Stimulated activated CD8-positive, alpha-beta memory T cell treated with anti-CD3 and anti-CD28 coated beads, Interleukin-4, amount 100 ng/mL, for 1 hour (primary cell): ENCODE measurements at places on chromosomes 2 and 18.

DNA sequence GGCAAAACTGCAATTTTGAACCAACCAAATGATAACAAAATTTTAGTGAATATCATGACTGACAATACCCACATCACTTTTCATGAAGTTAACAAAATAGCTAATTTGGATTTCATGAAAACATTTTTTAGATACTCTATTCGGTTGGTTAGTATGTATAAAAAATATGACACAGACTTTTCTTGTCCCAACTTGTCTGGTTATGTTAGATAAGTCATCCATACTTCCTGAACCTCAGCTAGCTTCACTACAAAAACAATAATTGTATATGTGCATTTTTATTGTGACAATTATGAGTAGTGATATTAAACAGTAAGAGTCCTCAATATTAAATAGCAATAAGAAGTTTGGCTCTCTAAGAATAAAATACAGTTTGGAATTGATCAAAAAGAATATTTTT is 408.1 kb upstream of the DSEL start:
- no peak for DNase-seq

GRCh38 chr2:170605862-170606261 is 109.3 kb upstream of the SP5 start:
- no peak for DNase-seq

- no peak for DNase-seq
Observed at GRCh38 chr2:19676770-19677169, 225.0 kb downstream of the TTC32 start.

GRCh38 chr18:41939326-41939725 is 15.7 kb upstream of the PIK3C3 start:
- no peak for DNase-seq

GRCh38 chr18:56389190-56389589 is 249.2 kb downstream of the TXNL1 start:
- no peak for DNase-seq

DNA sequence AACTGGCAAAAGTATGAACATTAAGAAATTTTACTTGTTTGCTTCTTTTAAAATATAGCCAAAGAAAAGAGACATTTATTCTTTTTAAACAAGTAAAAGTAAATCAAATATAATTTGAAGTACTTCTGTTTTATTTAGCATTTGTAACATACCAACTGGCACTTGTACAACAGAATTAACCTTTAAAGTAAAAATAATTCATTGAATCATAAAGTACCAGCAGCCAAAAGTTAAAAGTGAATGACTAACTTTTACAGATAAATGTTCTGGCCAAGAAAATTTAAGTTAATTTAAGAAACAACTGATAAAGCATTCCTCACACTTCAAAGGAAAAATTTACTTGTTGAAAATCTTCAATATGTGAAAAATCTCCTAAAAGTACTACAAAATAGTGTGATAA is 23.8 kb downstream of the RTTN start:
- DNase-seq: no peak

- no peak for DNase-seq
Observed at GRCh38 chr2:70768590-70769085, 638 bp upstream of the ADD2 start.

GRCh38 chr2:150705767-150706166 is 218.3 kb upstream of the RND3 start:
- DNase-seq: no peak

DNA sequence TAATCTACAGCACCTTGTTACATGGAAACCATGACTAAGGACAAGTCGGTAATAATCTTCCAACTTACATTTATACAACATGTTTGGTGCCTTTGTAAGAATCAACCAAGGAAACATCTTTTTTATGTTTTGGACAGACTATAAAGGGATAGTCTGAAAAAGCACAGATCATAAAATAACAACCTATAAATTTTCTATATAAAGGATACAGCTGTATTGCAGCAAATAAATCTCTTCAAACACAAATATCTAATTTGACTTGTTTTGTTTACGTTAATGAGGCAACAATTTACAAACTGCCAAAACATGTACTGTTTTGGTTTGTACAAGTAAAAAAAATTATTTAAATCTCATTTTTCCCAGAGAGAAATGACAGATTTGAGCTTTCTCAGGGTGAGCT is 92.5 kb downstream of the SRBD1 start:
- DNase-seq: no peak

DNA sequence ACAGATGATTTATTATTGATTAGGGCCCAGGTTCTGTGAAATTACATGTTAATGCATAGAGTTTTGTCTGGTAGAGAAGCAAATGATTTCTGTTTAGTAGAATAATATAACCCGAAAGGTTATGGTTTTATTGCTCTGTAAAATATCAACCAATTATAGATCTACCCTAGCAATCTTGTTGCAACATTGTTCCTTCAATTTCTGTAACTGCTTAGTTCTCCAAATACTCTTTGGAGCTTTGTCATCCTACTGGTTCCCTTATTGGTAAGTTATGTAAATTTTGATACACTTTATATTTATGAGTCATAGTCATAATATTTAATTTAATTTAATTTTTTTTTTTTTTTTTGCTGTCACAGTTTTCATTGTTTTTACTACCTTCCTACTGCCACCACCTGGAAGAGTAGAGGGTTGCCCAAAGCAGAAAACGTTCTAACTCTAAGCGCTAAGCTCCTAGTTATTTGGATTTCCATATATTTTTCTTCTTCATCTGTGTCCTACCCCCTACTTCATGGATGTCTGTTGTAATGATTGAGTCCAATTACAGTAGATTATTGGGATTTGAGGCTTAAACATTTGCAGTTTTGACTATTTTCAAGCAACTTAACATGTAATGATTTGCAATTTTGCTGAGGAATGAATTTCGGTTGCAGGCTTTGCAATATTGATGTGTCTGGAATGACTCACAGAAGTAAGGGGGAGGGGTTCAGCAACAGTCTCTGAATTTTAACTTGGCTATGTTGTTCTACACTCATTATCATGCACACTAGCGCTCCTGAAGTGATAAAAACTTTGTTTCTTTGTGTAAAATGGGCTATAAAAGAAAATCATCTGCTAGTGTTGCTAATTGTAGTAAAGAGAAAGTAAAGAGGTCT is 51.1 kb downstream of the NABP1 start:
- no peak for DNase-seq

- no peak for DNase-seq
Observed at GRCh38 chr2:107258531-107259407, 372.8 kb upstream of the ST6GAL2 start.

DNA sequence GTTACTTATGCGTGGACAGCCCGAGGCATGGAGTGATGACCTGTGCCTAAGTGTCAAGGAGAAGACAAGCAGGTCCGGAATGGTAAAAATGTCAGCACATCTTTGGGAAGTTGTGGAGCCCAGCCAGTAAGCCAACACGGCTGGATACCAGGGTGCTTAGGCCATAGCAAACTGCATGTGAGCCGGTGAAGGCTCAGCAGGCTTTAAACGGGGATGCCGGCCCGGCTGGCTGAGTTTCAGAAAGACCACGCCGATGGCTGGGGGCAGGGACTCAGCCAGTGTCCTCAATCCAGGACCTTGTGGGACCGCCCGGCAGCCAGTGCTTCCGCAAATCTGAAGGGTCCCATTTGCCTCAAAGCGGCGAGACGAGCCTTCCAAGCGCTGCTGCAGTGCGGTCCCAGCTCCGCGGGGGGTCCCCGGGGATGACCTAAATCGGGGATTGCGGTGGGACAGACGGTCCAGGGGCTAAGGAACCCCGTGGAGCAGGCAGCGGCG is 946 bp upstream of the AGAP1 start:
- DNase-seq: no peak

GRCh38 chr2:238387332-238387731 is 39.4 kb upstream of the ASB1 start:
- DNase-seq: no peak

DNA sequence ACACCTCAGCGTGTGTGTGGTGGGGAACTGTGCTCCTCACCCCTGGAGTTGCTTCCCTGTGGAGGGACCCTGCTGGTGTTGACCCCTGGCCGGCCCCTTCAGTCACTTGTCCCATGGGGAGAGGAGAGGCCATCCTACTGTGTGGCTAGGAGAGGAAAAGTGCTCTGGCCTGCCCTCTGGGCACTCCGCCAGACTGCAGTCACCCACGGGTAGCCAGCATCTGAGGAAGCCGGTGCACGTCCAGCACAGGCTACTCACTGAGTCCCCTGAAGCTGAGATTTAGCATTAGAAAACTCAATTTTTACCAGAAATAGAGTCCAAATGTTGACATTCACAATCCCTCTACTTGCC is 211.5 kb upstream of the RAB6C start:
- no peak for DNase-seq

DNA sequence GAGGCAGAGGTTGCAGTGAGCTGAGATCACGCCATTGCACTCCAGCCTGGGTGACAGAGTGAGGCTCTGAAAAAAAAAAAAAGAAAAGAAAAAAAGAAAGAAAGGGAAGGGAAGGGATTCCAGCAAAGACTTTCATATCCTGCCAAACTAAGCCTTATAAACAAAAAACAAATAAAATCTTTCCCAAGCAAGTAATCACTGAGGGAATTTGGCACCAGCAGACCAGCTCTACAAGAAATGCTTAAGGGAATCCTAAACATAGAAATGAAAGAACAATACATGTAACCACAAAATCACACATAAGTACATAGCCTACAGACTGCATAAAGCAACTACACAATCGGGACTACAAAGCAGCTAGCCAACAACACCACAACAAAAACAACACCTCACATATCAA is 79.1 kb downstream of the TRABD2A start:
- no peak for DNase-seq

DNA sequence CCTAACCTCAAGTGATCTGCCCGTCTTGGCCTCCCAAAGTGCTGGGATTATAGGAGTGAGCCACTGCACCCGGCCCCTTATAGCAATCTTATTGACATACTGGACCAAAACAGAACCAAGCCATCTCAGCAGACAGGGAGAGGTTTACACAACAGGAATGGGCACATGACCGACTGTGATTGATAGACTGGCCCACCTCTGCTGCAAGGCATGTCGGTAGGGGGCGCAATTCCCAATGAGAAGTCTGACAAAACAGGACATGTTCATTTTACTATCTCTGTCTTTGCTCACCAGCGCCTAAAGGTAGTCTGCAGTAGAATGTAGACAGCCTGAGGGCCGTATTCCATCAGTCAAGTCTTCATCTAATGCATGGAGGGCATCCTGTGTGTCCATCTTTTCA is 2.0 kb downstream of the LYPD6B start:
- no peak for DNase-seq

DNA sequence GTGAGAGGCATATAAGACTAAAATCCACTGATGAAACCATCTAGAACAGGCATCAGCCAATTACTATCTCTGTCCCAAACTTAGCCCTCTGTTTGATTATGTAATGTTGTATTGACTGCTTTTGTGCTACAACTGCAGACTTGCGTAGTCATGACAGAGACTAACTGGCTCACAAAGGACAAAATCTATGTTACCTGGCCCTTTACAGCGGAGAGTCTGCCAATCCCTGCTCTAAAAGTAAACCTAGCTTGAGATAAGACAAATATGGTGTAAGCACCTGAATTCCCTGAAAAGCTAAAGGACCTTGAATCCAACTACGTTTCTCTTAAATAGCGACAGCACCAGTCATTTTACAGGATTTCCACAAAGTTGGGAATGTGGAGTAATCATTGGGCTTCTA is 102.8 kb upstream of the LRRTM1 start:
- no peak for DNase-seq

DNA sequence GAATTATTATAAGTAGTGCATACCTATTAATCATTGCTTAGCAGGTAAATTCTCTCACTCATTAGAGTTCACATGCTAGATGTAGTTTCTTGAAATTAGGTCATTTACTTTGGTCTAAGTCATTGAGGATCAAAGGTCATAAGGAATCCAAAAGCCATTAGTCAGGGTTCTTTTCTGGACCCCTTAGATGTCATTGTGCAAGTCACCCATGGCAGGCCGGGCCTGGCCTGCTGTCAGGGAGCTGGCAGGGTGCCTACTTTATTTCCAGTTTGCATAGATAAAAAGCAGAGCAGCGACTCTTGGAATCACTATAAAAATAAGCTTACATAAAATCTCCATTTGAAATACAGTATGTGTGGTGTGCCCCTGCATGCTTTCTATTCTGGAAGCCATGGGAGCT is 91.3 kb downstream of the MEIS1 start:
- DNase-seq: no peak

DNA sequence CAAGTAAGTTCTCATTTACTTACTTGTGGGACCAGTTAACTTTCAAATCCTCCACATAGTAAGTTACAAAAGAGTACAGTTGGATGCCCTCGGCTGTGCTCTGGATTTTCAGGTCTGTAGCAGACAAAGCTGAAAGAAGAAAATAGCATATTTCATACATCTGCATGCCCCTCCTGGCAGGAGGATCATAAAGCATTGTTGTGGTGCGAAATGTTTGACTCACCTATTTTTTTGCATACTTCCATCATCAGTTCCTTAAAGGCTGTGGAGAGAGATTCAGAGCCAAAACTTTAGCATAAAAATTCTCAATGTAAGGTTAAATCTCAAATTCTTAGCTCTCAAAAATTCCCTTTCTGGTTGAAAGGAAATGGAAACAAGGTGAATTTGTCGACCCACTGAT is 70.8 kb upstream of the LPIN2 start:
- DNase-seq: no peak

- no peak for DNase-seq
Observed at GRCh38 chr2:219560037-219560892, 11.1 kb downstream of the OBSL1 start.

DNA sequence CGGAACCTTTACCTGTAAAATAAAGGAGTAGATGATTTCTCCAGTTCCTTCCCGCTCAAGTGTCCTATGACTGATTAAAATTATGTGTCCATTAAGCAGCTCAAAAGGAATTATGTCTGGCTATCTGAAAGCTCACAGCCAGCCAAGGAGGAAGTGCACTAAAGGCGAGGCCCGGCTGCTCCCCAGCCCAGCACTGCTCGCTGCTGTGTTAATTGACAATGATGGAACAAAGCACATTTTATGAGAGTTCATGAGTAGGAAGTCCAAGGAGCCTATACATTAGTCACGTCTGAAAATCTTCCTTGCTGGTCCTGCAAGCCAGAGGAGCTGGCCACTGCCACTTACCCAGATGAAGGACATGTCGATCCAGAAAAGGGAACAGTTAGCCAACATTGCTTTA is 14.3 kb downstream of the TTC32 start:
- DNase-seq: no peak

DNA sequence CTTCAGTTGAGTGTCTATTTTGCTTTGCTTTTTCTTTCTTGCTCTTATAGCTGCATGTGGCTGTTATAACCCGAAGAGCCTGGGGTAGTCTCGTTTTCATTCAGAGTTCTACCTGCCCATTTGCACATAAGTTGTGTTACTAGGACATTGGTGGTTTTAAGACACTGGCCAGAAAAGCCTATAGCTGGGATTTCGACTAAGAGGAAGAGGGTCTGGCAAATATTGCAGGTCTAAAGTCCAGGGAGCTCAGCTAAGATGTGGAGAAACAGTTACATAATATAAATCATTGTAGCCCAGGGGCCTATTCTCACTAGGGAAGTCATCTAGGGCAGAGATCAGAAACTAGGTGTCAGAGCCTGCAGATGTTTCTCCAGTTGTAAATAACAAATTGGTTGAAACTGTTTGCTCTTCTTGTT is 120.8 kb downstream of the BABAM2 start:
- DNase-seq: no peak

DNA sequence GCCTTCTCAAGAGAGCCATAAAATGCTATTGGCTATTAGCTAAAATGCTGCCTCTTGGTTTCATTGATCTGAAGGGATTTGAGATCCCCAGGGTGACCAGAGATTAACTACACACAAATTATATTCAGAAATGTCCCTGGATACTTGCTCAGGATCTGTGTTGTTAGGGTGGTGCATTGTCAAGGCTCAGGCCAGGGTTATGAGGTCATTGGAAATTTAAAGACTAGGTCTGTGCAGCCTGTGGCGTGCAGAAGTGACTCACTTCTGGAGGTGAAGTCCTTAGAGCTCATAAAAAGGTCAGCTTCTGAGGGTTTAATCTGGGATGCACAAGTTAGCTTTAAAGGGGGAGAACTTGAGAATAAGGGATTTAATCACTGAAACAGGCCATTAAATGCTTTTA is 23.5 kb downstream of the LRRTM1 start:
- DNase-seq: no peak
